Brain microvascular endothelial cell (primary cell): ENCODE measurements at places on chromosomes 11 and 22.

DNA sequence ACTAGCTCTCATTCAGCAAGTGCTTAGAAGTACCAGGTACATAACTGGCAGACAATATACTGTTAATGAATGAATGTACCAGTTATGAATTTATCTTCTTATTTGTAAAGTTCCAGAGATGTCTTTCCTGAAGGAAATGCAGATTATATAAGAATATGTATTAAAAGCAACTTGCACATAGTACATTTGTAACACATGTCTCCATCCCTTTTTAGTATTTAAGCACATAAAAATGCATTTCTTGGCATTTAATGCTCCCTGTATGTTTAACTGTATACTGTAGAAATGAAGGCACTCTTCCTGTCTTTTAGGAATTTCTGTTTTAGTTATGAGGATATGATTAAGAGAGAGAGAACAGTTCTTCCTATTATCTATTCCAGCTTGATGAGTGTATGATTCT, 241.3 kb downstream of the NELL1 start:
- DNase-seq: no peak

- no peak for DNase-seq
These were observed 28.1 kb downstream of the COMMD9 start for GRCh38 chr11:36261094-36261493.

- peak; percentile 24 for DNase-seq
These were observed 512.4 kb downstream of the DLG2 start for GRCh38 chr11:85114786-85115185.

DNA sequence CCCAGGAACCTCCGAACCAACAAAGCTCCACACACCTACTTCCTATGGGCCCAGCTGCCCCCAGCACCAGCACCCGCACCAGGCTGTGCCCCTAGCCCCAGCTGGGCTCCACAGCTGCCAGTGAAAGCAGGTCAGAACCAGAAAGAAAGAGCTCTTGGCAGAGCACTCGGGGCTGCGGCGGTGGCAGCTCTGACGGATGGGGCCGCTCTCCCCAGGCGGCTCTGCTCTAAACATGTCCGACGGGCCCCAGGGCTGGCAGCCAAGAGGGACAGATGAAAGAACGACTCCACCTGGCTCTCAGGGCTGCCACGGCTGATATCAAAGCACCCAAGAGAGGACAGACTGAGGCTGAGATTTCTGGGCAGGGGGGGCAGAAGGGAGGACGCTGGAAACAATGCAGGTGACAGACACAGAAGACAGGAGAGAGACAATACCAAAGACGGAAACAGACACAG, 25.7 kb downstream of the LRFN4 start:
- DNase-seq: no peak

- no peak for DNase-seq
These were observed 20.8 kb downstream of the POU2AF1 start for GRCh38 chr11:111358038-111359001.

DNA sequence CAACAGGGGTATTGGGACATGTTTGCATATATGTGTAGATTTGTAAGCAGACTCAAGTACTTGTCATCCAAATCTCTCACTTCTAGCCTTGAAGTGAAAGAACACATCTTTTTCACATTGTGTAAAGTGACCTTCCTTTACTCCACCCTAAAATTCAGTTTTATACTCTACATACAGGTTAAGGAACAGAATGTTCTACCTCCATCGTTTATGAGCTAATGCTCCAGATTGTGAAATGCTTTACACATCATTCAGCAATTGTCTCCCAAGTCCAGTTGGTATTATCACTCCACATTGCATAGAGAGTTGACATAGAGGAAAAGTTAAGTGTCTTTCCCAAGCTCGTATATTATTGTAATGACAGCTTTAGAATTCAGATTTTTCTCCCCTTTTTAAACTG, 46.1 kb upstream of the BLID start:
- no peak for DNase-seq

- no peak for DNase-seq
These were observed 5.6 kb downstream of the RTN3 start for GRCh38 chr11:63686926-63687325.

- no peak for DNase-seq
These were observed 249.3 kb downstream of the DDX10 start for GRCh38 chr11:108914211-108914610.

DNA sequence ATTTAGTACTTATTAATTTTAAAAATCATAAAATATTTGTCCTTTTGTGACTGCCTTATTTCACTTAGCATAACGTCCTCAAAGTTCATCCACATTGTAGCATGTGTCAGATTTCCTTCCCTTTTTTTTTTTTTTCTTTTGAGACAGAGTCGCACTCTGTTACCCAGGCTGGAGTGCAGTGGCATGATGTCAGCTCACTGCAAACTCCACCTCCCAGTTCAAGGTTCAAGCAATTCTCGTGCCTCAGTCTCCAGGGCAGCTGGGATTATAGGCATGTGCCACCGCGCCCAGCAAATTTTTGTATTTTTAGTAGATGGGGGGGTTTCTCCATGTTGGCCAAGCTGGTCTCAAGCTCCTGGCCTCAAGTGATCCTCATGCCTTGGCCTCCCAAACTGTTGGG, 10.6 kb downstream of the RAB6A start:
- no peak for DNase-seq

- peak; percentile 75 for DNase-seq
These were observed 203.4 kb downstream of the KIF18A start for GRCh38 chr11:27904358-27905055.
